ENCODE measurements at places on chromosomes 7 and 10.

- DNase-seq: no peak
Observed at GRCh38 chr10:19785366-19785765, 30.9 kb upstream of the PLXDC2 start.

DNA sequence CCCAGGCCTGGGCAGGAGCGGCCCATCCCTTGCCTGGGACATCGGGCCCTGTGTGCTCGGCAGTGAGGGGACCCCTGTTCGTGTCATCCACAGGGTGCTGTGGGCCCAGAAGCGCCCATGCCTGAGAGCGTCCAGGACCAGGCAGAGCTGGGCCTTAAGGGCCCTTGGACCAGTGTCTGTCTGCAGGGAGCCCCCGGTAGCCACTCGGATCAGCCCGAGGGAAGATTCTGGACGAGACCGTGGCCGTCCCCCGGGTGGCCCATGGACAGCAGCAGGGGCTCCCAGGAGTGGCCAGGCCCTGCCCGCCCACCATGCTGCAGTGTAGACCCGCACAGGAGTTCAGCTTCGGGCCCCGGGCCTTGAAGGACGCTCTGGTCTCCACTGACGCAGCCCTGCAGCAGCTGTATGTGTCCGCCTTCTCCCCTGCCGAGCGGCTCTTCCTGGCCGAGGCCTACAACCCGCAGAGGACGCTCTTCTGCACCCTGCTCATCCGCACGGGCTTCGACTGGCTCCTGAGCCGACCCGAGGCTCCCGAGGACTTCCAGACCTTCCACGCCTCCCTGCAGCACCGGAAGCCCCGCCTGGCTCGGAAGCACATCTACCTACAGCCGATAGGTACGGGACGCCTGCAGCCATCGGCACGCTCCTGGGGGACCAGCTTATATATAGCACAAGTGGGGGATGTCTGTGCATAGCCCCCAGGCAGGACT, 12.3 kb downstream of the AMZ1 start:
- no peak for DNase-seq

DNA sequence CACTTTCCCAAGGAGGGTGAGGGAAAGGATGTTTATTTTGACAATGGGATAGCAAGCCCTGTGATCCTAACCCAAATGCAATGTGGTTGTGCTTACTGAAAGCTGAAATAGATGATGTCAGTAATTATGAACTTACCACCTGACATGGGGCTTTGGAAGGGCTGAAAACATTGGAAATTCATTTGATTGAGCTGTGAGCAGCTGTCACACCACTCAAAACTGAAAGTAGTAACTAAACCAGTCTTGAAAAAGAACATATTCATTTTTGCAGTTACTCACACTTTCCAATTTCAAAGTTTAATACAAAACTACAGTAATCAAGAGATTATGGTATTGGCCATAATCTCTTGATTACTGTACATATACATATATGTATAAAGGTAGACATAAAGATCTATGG, 155.5 kb upstream of the HPS1 start:
- DNase-seq: no peak

DNA sequence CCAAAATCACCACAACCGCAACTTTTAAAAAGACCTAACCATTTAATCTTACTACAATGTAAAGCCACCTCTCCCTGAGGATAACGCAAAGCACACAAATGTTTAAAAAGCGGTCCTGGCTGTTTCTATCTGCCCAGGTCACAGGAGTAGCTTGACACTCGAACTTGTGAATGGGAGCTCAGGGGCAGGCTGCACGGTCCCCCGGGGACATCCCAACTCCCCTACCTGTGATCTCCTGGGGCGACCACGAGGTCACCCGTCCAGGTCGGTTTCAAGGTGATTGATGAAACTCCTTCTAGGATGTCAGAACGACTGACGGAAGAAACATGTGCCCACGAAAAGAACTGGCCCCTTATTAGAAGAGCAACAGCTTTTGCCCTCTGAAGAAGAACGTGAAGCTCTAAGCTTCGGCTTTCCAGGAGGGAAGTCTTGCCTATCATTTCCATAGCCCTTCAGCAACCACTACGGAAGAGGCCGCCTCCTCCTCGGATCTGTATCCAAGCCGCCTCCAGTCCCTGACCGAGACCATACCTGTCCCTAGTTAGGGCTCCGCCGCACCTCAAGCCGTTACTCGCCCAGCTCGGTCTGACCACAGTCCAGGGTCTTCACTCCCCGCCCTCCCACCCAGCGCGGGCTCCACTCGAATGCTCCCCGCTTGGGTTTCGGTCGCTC, 459 bp downstream of the CYCS start:
- no peak for DNase-seq

DNA sequence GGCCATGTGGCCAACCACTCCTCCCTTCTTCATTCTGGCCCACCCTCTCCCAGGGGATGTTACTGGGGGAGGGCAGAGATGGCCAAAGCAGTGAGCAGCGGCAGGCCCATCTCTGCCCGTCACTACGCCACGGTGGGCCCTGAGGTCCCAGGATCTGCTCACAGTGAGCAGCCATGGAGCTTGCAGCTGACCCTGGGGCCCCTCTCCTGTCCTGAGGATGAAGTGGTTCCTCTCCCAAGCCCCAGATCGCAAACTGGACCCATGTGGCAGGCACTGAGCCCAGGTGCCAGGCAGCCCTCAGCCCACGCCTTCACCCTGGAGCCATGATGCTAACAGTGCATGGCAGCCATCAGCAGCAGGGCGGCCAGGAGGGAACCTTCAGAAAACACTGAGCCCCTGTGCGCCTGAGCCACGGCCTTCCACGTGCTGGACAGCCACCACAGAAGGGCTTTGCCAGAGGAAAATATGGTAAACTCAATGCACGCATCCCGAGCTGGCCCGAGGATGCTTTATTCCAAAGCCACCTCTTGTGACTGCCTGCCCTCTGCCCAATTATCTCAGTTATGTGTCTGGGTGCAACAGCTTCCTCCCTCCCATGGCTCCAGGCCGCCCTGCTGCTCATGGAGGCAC, 485.7 kb downstream of the PTPRN2 start:
- no peak for DNase-seq

GRCh38 chr10:86263907-86264306, 102.7 kb downstream of the GRID1 start:
- no peak for DNase-seq

DNA sequence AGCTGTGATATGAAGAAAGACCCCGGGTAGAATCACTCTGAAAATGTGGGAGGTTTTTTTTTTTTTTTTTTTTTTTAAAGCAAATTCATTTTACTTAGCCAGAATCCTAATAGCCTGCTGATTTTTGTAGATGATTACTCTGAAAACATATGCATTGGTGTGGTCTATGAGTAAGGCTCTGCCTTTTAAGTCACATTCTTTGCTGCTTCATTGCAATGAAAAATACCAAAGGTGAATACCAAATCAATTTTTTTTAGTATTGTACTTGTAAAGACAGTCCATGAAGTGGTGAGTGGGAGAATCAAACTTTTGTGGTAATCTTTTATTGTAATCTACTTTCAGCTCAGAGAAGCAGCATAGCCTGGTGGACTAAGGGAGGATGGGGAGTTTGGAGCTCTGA, 130.3 kb downstream of the SDK1 start:
- DNase-seq: no peak
